ENCODE measurements at places on chromosomes 16 and 17.

GRCh38 chr16:50381679-50382440, 13.1 kb upstream of the BRD7 start:
- DNase-seq: no peak

- DNase-seq: peak; percentile 89
These were observed at the start of the genes ITFG1 and PHKB for GRCh38 chr16:47460711-47461597. Gene ITFG1 (minus strand): TSS chr16:47461063. CDS start chr16:47461045, 18 bp downstream. Gene PHKB (plus strand): TSS chr16:47461331. CDS start chr16:47461351, 20 bp downstream.

DNA sequence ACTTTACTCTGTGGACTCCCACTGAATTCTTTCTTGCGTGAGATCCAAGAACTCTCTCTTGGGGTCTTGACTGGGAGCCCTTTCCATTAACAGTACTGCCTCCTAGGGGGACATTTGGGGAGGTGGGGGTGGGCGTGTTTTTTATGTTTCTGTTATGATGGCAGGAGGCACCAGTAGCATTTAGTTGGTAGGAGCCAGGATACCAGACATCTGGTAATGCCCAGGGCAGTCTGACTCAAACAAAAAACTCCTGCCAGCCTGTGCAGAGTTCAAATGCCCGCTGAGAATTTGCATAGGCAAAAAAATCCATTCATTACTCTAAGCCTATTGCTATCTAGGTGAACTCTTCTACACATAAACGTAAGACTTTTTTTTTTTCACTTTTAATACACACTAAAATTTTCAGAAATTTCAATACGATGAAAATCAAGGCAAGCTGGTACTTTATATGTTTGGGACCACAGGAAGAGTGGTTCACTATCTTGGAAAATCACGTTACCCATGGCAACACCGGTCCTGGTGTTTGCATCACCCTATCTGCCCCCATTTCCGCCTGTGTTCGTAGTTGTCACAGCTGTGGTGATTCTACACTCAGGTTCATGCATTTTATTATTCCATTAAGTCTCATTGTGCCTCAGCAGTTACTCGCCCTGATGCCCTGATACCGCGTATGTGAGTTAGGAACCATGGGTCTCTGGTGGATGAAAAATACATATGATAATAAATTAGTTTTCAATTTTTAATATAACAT, 121.1 kb upstream of the XYLT1 start:
- no peak for DNase-seq

DNA sequence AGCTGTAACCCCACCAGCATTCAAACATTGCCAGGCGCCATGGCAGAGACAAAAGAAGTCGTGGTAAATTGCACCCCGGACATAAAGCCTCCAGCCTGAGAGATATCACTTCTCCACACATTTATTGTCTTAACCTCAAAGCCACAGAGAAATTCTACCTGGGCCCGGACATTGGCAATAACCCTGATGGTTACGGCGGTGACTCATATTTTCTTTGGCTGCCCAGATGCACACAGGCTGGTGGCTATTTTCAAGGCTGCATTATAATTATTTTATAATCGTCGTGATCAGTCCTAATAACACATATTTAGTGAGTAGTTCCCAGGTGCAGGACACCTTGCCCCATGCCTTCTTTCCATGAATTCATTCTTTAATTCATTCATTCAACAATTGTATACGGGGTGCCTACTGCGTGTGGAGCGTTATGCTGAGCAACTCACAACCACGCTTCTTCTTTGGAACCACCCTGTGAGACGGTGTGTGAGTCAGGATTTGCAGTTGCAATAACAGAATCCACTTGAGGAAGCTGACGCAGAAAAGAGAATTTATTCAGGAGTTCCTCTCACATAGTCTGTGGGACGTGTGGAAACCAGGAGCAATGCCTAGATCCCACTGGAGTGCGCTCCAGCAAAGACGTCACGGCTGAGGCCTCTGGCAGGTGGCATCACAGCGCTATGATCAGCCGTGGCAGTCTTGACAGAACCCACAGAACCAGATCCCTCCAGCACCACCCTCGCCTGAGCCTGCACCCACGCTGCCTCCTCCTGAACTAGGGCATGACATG, 245.7 kb downstream of the FOXL1 start:
- DNase-seq: no peak

GRCh38 chr17:673200-673681, 41.4 kb downstream of the VPS53 start:
- DNase-seq: no peak

GRCh38 chr17:63927464-63928171, 4.5 kb downstream of the CD79B start:
- no peak for DNase-seq

GRCh38 chr16:75099075-75099667, 17.4 kb downstream of the LDHD start:
- no peak for DNase-seq

DNA sequence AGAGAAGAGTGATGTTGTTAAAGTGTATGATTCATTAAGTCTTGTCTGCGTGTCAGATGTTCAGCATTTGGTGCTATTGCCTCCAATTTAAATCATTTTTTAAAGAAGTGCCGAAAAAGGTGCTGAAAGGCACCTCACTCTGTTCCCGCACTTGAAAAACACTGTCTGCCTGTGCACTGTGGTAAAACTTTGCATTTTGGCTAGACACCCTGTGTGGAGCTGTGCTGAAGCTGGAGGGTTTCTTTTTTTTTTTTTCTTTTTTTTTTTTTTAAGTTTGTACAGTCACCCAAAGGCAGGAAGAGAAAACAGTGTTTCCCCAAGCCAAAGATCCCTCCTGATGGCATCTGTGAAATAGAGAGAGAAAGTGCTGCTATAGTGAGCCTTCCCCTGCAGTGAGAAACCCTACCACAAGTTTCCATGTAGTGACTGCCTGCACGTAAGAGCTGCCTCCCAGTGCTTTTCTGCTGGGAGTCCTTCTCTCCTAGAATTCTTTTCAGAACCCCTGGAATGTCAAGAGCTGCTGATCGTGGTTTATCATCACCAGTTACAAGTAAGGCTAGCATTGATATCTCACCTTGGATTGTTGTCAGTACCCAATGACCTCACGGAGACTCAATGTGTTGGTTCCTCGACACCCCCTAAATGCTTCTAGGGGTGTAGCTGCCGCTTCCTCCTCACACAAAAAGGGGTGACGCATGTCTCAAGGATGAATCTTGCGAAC, 116.0 kb upstream of the SOX9 start:
- no peak for DNase-seq

GRCh38 chr17:28319598-28319935, 567 bp downstream of the TMEM97 start:
- DNase-seq: no peak

DNA sequence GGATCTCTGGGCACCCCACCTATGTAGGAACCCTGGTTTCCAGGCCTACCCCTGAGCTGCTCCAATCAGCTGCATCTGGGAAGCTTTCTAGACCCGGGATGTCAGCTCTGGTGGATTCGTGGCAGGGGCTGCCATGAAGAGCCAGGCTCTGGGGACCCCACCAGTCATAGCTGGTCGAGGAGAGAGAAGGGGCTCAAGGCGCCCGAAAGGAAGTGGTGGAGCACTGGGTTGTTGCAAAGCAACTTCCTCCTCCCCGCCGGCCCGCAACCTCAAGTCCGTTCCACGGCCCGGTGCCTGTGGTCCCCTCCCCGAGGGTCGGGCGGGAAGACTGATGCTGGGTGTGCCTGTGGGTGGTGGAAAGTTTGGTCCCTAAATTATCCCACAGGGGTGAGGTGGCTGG, 10.2 kb downstream of the TBKBP1 start:
- no peak for DNase-seq

- no peak for DNase-seq
These were observed 33.8 kb downstream of the GTF3C1 start for GRCh38 chr16:27515874-27516353.

DNA sequence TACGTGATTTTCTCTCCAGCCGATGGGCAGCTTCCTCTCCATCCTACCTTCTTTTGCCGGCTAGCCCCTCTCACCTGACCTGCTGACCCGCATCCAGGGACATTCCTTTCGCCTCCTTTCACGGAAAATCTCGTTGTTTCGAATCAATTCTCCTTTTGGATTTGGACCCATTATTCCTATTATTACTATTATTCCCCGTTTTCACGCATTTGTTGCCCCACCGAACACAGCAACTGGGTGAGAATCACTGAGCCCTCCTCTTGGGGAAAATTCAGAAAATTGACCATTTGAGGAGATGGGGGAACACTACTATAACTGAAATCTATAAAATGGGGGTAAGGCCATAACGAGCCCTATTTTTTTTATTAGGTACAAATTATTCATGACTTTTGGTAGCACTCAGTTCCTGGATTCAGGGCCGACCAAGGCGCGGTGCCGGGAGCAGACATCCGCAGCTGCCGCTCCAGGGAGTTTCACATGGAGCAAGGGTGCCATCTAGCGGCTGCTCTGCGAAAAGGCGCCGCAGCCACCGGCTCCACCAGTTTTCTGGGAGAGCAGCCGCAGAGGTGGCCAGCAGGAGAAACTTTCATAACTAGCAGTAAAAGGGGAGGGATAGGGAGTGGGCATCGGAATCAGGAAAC, 3.3 kb upstream of the HOXB8 start:
- DNase-seq: peak; percentile 93

DNA sequence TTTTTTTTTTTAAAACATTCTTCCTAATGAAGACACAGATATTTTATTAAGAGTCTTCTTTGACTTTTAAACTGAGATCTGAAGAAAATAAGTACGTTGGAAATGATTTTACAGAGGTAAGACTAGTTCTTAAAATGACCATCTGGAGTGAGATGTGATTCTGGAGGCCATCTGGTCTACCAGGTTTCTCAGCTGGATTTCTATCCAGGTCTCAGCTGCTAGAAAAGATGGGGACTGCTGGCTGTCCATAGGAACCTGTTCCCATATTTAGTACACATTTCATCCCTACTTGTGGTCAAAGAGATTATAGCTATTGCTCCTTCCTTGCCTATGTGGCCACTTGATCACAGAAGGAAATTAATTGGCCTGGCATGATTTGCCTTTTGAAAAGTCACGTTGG, 12.2 kb downstream of the PMFBP1 start:
- DNase-seq: no peak

GRCh38 chr17:58605986-58606385, 85.9 kb downstream of the TEX14 start:
- no peak for DNase-seq

DNA sequence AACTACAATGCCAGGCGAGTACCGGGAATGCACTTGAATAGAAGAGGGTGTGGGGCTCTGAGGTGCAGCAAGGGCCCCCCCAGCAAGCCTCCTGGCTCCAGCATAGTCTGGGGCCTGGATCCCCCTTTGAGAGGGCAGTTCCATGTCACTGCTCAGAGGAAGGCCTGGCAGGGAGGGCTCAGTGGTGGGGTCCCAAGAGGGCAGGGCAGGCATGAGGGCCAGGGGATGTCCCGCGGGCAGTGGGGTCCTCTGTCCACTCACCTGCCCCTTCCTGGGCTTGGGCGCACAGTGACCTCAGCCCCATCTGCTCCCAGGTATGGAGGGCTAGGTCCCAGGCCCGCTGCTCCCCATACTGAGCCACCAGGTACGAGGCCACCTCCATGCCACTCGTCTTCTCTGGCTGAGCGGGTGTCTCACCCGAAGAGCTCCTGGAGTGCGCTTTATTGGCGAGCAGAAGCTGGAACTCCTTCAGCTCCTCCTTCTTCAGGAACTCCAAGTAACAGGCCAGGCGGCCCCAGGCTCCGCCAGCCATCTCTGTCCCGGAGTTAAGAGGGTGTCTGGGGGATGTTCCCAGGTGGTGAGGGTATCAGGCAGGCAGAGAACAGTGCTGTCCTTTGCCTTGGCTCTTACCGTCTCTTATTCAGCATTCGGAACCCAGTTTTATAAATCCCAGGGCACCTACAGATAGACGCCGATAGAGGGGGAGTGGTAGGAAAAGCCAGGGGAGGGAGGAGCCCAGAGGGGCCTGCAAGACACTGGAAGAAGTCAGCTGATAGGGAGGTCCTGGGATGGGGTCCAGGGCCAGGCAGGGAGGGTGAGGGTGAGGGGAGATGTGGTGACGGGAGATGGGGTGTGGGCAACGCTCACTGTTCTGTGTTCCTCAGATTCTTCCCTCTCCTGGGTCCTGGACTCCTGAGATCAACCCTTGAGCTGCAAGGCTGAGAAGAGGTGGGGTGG, 605 bp downstream of the NLRP1 start:
- DNase-seq: no peak

- no peak for DNase-seq
These were observed 91.1 kb downstream of the RPA1 start for GRCh38 chr17:1920948-1921351.

GRCh38 chr16:12740986-12741610, 62.6 kb downstream of the CPPED1 start:
- DNase-seq: peak; percentile 56

GRCh38 chr16:50702725-50703124, 9.3 kb downstream of the NOD2 start:
- DNase-seq: no peak

GRCh38 chr17:30599428-30600059, 122.3 kb downstream of the GOSR1 start:
- no peak for DNase-seq

GRCh38 chr16:1098266-1098991, 2.4 kb upstream of the C1QTNF8 start:
- DNase-seq: no peak

GRCh38 chr16:64903770-64904169, 218.1 kb downstream of the CDH11 start:
- no peak for DNase-seq

GRCh38 chr17:12821376-12821940, 32.2 kb downstream of the ARHGAP44 start:
- DNase-seq: no peak

DNA sequence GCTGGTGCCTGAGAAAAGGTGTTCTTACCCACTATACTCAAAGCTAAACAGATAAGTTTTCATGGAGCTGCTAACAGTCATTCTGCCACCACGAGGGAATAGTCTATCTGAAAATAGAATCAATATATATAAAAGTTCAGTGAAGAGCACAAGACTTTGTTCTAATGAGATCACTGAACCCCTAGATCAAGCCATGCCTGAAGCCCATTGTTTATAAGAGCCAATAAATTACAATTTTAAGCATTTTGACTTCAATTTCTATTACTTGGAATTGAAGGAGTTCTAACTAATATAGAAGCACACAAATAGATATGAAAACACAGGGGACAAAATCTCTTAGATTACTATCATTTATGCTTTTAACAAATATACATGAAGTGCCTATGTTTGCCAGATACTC, 24.4 kb upstream of the ERCC4 start:
- no peak for DNase-seq

DNA sequence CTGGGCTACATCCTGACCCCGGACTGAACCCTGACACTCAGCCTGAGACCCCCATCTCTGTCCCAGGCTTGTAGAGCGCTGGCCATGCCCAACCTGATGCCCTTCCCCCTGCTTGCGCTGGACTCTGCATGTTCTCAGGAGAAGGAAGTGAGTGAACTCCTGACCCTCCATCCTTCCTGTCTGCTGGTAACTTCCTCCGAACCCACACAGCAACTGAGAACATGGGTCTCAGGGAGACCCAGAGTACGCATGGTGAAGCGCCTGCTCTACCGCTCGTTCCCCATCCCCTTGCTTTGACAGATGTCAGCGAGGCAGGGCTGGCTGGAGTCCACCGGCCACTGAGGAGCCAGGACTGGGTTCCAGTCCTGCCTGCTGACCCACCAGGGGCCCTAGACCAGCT, 6.1 kb downstream of the CAMKK1 start:
- no peak for DNase-seq

DNA sequence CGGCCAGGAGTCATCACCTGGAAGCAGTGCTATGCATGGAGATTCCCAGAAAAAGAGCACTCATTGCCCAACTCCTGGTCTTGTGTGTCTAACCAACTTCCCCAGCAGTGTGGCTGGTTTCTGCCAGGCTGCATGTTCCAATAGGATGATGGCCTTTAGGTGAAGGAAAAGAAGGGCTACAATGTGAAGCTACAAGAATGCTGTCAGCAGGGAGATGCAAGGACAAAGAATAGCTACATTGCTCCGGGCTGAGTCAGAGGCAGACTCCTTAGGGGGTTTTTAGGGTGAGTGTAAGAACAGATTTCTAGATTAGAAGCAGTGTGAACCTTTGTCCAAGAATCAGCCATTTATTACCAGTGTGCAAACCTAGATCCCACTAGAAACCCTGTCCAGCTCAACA, 63.0 kb upstream of the DNAH9 start:
- DNase-seq: no peak

All from left kidney (tissue), 8 donors.